ENCODE measurements at places on chromosomes 13 and 19. TPM values are rescaled to one million over a fixed set of nuclear protein-coding genes. Genes with fewer than 3 reads are reported as not detected.

Gene NOVA2
- 3.9 TPM for total RNA-seq

Gene ANGPTL8
- total RNA-seq, result not detected

Gene LRG1
- total RNA-seq, result 0.67 TPM

- DNase-seq, result no peak
- H3K4me3 ChIP-seq, result no peak overlapping the region
- H3K27ac ChIP-seq, result no peak overlapping the region
- H3K4me1 ChIP-seq, result no peaks in the 10 kb centered on the region
These were observed 30.8 kb downstream of the USPL1 start for GRCh38 chr13:30648522-30649012.

DNA sequence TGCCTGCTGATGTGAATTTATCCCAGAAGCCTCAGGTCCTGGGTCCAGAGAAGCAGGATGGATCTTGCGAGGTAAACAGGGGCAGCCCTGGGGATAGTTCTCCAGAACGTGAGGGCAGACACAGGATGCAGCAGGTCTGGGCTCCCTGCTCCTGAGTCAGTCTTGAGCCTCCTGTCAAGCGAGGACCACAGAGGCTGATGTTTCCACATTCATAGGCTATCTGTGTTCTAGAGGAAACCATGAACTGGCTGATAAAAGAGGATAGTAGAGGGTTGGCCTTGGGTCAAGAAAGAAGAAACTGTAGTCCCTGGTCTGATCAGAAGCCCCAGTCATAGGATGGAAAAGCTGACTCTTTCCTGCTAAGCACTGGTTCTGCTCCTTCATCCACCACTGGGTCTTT lies 2.2 kb downstream of the ZNF175 start:
- no peak for DNase-seq
- no peaks in the 10 kb centered on the region for H3K27me3 ChIP-seq
- peaks cover 12% of the 10 kb centered on the region for H3K4me1 ChIP-seq
- no peak overlapping the region for H3K27ac ChIP-seq

DNA sequence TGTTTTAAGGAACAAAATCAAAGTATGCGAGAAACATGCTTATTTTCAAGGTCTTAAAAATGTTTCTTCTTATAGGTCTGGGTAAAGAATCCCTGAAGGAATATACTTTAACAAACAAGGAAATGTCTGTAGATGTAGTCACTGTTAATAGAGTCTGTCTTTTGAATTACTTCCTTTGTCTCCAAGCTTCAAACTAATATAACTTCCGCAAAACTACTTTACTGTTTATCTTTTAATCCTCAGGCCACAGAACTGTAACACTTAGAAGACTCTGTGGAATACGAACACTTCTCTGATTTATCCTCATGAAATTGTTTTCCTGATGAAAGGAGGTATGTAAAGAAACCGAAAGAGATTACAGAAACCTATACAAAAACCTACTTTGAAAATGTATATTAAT lies 316.0 kb downstream of the PCDH9 start:
- no peaks in the 10 kb centered on the region for H3K27me3 ChIP-seq
- H3K4me3 ChIP-seq, result no peak overlapping the region
- H3K27ac ChIP-seq, result no peak overlapping the region

- no peaks in the 10 kb centered on the region for H3K4me1 ChIP-seq
- H3K27me3 ChIP-seq, result no peaks in the 10 kb centered on the region
- DNase-seq, result no peak
- H3K27ac ChIP-seq, result no peak overlapping the region
- no peak overlapping the region for H3K4me3 ChIP-seq
These were observed 37.4 kb downstream of the PCDH9 start for GRCh38 chr13:67192751-67193150.

DNA sequence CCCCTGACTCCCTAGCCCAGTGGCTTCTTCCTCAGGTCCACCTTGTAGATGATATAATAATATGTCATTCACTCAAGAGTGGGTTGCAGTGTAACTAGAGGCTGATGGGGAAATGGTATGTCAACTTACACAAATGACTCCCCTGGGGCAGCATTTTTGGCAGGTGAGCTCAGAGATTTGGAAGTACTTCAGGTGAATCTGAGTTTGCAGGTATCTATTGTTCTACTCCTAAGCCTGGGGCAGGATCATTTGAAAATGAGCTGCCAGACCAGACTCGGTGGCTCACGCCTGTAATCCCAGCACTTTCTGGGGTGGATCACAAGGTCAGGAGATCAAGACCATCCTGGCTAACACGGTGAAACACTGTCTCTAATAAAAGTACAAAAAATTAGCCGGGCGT lies 11.6 kb upstream of the CNMD start:
- no peak overlapping the region for H3K27ac ChIP-seq
- DNase-seq, result no peak
- H3K4me3 ChIP-seq, result no peak overlapping the region
- H3K36me3 ChIP-seq, result no peaks in the 10 kb centered on the region
- H3K4me1 ChIP-seq, result no peaks in the 10 kb centered on the region

DNA sequence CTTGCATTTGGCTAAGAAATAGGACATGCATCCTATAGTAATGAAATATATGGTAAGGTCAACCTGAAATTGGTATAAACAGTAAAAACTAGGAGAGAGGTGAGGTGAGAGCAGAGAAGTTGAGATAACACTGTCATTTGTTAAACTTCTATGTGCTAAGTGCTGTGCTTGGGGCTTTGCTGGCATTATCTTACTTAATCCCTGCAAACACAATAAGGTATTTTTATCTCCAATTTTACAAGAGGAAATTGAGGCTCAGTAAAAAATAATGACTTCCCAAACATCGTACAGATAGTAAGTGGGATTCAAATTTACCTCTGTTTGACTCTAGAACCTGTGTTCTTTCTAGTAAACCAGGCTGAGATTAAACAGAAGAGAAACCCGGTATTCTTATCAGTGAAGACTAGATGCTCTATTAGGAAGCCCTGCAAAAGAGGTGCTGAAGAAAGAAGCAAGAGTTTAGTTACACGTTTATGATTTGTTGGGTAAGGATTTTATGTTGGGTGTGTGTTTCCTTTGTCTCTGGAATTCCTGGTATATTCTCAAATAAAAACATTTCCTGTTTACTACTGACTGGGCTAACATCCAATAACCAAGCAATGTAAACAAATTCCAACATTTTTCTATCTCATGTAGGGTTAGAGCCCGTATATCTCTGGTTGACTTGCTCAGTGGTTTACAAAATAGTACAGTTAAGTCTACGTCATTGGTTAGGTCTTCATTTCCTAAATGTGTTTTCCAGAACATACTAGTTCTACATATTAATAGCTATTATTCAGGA lies 137.3 kb upstream of the FNDC3A start:
- H3K4me1 ChIP-seq, result no peaks in the 10 kb centered on the region
- H3K36me3 ChIP-seq, result no peaks in the 10 kb centered on the region
- DNase-seq, result no peak
- no peak overlapping the region for H3K27ac ChIP-seq

DNA sequence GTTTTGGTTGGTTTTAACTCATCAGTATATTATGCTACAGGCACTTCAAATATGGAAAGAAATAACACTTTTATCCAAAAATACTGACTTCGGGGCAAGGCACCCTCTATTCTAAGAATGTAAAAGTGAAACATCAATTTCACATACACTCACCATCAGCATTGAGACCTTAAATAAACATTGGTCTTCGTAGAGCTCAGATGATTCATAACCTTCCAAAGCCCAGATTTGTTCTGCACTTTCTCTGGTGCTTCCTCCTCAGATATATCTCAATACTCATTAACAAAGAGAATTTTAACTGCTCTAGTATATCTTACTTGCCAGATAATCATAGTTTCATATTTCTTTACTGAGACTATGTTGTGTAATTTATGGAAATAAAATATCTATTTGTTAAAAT lies 794.3 kb downstream of the LIG4 start:
- DNase-seq, result no peak
- no peaks in the 10 kb centered on the region for H3K36me3 ChIP-seq
- no peaks in the 10 kb centered on the region for H3K4me1 ChIP-seq
- H3K27ac ChIP-seq, result no peak overlapping the region

- no peaks in the 10 kb centered on the region for H3K4me1 ChIP-seq
- H3K27ac ChIP-seq, result no peak overlapping the region
- H3K36me3 ChIP-seq, result no peaks in the 10 kb centered on the region
These were observed 27.2 kb upstream of the ZDHHC20 start for GRCh38 chr13:21486322-21486721.

DNA sequence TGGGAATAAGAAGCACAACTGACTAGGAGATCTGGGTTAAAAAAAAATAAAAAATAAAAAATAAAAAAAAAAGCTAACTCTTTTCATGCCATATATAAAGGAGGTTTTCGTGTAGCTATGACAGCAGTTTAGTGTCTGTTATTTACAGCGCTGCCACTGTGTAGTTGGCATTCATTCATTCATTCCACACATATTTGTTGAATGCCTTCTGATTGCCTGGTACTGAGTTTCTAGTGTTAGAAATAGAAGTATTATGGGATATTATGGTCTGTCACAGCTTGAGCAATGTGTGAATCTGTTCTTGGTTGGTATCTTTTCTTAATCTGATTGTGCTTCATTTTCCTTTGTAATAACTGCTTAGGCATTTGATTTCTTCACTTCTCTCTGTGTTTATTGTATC lies 237.4 kb downstream of the NBEA start:
- DNase-seq, result no peak
- peak overlapping the region; percentile 63 for H3K27ac ChIP-seq
- no peaks in the 10 kb centered on the region for H3K4me1 ChIP-seq
- H3K36me3 ChIP-seq, result no peaks in the 10 kb centered on the region
- H3K4me3 ChIP-seq, result no peak overlapping the region

- H3K27me3 ChIP-seq, result no peaks in the 10 kb centered on the region
- no peaks in the 10 kb centered on the region for H3K36me3 ChIP-seq
- no peaks in the 10 kb centered on the region for H3K4me1 ChIP-seq
- no peak overlapping the region for H3K27ac ChIP-seq
These were observed 440.4 kb upstream of the PRR20A start for GRCh38 chr13:56700324-56700723.

DNA sequence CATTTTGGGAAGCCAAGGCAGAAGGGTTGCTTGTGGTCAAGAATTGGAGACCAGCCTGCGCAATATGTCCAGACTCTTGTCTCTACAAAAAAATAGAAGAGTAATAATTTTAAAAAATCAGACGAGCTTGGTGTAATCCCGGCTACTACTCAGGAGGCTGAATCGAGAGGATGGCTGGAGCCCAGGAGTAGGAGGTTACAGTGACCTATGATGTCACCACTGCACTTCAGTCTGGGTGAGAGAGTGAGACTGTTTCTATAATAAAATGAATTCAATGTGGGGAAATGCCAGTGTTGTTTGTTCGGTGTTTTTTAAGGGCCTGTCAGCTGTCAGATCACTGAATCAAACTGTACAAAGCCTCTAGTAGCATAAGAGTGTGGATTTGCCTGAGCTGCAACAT lies 1.2 kb upstream of the FBXL3 start:
- H3K4me1 ChIP-seq, result no peaks in the 10 kb centered on the region
- peak; percentile 67 for DNase-seq
- no peaks in the 10 kb centered on the region for H3K27me3 ChIP-seq
- no peak overlapping the region for H3K4me3 ChIP-seq

DNA sequence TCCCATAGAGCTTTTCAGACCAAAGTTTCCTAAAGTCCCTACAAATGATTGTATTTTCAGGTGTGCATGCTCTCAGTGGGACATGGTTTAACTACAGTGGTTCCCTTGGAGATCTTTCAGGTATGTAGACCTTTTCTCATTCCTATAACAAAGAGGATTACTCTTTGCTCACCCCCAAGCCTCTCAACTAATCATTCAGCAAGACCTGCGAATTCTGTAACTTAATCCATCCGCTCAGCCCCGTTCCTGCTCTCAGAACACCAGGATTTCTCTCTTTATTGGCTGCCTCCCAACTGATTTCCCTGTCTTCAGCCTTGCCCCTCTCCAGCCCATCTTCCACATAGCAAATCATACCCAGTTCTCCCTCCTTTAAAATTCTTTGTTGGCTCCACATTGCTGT lies 253.6 kb downstream of the MTUS2 start:
- H3K27ac ChIP-seq, result no peak overlapping the region
- H3K4me3 ChIP-seq, result no peak overlapping the region
- peaks cover 4% of the 10 kb centered on the region for H3K4me1 ChIP-seq

DNA sequence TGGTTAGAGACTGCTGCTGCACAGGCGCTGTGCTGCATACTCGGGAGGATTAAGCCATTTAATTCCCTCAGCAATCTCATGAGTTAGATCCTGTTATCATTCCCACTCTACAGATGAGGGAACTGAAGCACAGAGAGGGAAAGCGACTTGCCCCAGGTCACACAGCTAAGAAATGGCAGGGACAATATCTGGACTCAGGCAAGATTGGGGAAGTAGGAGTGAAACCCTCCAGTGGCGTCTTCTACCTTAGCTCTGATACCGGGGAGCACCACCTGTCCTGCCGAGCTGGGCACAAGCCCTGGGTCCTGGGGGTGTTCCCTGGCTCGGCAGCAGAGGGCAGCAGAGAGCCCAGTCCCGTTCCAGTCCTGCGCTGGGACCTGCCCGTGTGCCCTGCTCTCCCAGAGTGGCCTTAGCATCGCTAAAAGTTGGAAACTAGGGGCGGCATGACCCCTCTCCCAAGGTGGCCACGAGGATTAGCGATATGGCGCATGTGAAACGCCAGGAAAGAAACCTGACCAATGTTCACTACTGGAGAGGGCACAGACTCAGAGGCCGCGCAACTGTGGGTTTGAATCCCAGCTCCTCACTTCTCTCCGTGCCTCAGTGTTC lies 20.5 kb downstream of the CYTH2 start:
- peaks cover 45% of the 10 kb centered on the region for H3K4me1 ChIP-seq
- H3K27ac ChIP-seq, result no peak overlapping the region
- no peaks in the 10 kb centered on the region for H3K27me3 ChIP-seq
- H3K4me3 ChIP-seq, result no peak overlapping the region
- no peaks in the 10 kb centered on the region for H3K36me3 ChIP-seq

DNA sequence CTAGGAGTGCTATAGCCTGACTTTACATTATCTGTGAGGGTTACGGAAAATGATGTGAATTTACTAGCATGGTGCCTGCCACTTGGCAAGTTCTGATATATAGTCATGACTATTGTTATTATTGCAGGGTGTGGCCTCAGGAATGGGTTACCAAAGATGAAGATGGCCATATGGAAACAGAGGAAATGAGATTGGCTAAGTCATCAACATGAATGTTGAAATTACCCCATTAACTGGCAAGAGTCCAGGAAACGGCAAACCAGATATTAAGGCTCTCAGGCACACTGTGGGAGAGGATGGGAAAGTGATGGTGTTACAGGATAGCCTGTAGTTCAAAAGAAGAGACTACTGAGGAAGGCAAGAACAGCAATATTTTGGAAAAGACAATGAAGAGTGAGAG lies 183.3 kb downstream of the KCNRG start:
- no peaks in the 10 kb centered on the region for H3K27me3 ChIP-seq
- H3K4me3 ChIP-seq, result no peak overlapping the region
- no peaks in the 10 kb centered on the region for H3K36me3 ChIP-seq
- DNase-seq, result no peak

DNA sequence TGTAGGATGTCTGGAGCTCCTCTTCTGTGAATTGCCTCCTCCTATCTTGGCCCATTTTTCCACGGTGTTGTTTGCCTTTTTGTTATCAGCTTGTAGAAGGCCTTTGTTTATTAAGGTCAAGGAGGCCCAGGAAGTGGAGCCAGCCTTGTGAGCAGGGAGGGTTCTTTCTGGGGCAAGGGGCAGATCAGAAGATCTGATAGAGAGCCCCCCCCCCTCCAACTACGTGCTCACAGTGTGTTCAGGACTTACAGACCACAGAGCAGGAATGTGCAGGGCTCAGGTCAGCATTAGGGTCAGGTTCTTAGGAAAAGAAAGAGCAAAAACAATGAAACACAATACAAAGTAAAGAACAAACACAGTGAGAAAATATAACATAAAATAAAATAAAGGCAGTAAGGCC lies 59.4 kb downstream of the CCNE1 start:
- H3K27ac ChIP-seq, result no peak overlapping the region
- H3K36me3 ChIP-seq, result no peaks in the 10 kb centered on the region
- H3K27me3 ChIP-seq, result peaks cover 6% of the 10 kb centered on the region
- H3K4me1 ChIP-seq, result no peaks in the 10 kb centered on the region

Data from right atrium auricular region (tissue), 2 donors.